ENCODE measurements at places on chromosomes 13 and 19. TPM values are rescaled to one million over a fixed set of nuclear protein-coding genes. Genes with fewer than 3 reads are reported as not detected.

GRCh38 chr13:91303031-91303430, 44.5 kb upstream of the MIR17HG start:
- DNase-seq = no peak

GRCh38 chr19:17406887-17407196, 1.4 kb upstream of the BST2 start:
- DNase-seq = no peak

- no peak for DNase-seq
These were observed 9.9 kb downstream of the CNFN start for GRCh38 chr19:42380155-42380554.

Gene GJB2
- polyA plus RNA-seq = not detected

Gene ZNF681
- 0.10 TPM for polyA plus RNA-seq

Gene IRGQ
- 7.0 TPM for polyA plus RNA-seq

Measured in BJ (cell line).